ENCODE measurements at places on chromosomes 4 and X. TPM values are rescaled to one million over a fixed set of nuclear protein-coding genes. Genes with fewer than 3 reads are reported as not detected.

DNA sequence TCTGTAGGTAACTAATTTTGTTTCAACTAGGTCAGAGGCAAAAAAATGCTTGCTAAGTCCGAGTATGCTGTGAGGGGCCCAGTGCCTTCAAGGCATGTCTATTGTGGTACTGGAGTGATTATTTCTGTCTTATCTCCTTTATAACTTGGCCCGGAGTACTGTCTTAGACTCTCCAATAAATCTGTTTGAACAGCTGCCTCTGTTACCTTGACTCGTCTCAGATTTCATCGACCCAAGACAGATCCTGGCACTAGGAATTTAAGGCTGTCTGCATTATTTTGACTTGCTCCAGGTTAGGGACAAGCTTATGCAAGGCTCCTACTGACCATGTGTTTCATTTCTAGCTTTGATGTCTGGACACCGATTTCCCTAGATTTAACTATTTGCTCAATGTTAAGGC, 41.1 kb upstream of the NKAP start:
- no peak overlapping the region for H3K27ac ChIP-seq
- H3K27me3 ChIP-seq = peaks cover 62% of the 10 kb centered on the region
- H3K4me3 ChIP-seq = no peak overlapping the region
- no peak for DNase-seq
- no peaks in the 10 kb centered on the region for H3K4me1 ChIP-seq
- H3K36me3 ChIP-seq = peaks cover 2% of the 10 kb centered on the region

Gene NXF2B
- total RNA-seq = not detected

Gene ADGRA3
- total RNA-seq = 73.8 TPM

- peaks cover 7% of the 10 kb centered on the region for H3K4me1 ChIP-seq
- no peak overlapping the region for H3K27ac ChIP-seq
- no peak for DNase-seq
- H3K4me3 ChIP-seq = no peak overlapping the region
- peaks cover 4% of the 10 kb centered on the region for H3K36me3 ChIP-seq
Measured at GRCh38 chr4:88964450-88964849, 92.5 kb downstream of the FAM13A start.

DNA sequence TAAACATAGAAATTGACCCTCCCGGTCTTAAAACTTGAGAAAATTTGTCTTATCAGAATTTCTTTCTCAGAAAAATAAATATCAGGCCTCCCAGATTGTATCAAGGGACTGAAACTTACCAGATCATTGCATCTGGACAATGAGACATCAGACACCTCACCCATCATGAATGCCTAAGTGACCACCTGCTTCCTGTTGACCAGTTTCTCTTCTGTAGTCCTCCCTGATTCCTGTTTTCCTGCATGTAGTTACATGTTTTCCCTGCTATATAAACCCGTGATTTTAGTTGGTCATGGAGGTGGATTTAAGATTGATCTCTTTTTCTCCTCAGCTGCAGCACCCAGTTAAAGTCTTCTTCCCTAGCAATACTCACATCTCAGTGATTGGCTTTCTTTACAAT, 548.1 kb downstream of the PPP4R3C start:
- H3K27ac ChIP-seq = no peak overlapping the region
- no peaks in the 10 kb centered on the region for H3K36me3 ChIP-seq
- H3K27me3 ChIP-seq = no peaks in the 10 kb centered on the region
- H3K4me3 ChIP-seq = no peak overlapping the region

DNA sequence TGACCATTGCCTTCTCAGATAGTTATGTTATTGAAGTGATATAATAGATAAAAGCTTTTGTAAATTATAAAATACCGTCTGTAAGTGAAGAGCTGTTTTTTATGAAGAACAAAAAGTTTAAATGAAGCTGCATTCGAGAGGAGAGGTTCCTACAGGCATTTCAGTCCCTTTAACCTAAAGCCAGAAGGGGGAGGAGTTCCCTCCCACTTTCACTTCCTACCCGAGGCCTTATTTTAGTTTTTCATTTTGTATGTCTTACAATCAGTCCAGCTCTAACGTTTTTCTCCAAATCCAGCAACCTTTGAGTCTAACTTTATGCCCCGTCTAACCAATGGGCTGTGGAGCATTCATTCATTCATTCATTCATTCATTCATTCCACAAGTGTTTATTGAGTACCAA, 16.5 kb upstream of the SOX3 start:
- no peak overlapping the region for H3K27ac ChIP-seq
- H3K4me1 ChIP-seq = peaks cover 14% of the 10 kb centered on the region
- peaks cover 37% of the 10 kb centered on the region for H3K27me3 ChIP-seq
- H3K4me3 ChIP-seq = no peak overlapping the region

Gene GLUD2
- 6.5 TPM for total RNA-seq

DNA sequence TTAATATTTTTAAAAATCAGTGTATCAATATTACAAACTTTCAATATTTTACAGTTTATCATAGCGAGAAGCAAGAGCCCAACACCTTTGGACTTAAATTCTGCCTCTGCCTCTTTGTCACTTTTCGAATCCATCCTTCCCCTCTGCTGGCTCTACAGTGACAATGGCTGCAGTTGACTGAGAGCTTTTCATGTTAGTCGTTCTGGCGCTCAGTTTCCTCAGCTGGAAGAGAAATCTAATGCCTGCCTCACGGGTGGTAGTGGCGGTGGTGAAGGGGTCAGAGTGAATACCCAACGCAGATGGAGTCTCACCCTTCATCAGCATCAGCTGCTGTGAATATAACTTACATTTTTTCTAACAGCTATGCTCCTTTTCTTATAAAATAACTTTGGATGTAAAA, 144.8 kb downstream of the NWD2 start:
- peaks cover 49% of the 10 kb centered on the region for H3K4me1 ChIP-seq
- no peaks in the 10 kb centered on the region for H3K27me3 ChIP-seq
- no peak for DNase-seq
- no peak overlapping the region for H3K27ac ChIP-seq
- no peaks in the 10 kb centered on the region for H3K36me3 ChIP-seq

Gene SHROOM3
- total RNA-seq = 36.4 TPM

DNA sequence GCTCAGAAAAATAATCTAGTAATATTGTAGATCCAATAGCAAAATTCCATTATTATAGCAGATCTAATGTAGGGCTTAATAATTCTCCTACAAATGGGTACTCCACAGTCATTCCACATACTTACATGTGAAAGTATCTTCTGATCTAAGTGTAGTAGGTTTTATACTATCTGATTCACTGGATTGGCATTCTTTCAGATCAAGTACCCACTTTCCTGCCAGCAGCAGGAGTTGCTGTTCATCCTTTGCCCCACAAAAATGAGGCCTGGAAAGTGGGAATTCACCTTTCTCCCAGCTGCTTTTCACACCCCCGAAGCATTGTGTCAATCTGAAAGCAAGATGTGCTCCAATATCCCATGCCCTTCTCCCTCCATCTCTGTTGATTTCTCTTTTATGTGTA, 77.1 kb upstream of the RXFP1 start:
- no peaks in the 10 kb centered on the region for H3K4me1 ChIP-seq
- H3K36me3 ChIP-seq = no peaks in the 10 kb centered on the region
- peaks cover 3% of the 10 kb centered on the region for H3K27me3 ChIP-seq
- DNase-seq = no peak

Gene RHOXF2
- total RNA-seq = not detected

Gene NKX3-2
- total RNA-seq = 4.0 TPM

DNA sequence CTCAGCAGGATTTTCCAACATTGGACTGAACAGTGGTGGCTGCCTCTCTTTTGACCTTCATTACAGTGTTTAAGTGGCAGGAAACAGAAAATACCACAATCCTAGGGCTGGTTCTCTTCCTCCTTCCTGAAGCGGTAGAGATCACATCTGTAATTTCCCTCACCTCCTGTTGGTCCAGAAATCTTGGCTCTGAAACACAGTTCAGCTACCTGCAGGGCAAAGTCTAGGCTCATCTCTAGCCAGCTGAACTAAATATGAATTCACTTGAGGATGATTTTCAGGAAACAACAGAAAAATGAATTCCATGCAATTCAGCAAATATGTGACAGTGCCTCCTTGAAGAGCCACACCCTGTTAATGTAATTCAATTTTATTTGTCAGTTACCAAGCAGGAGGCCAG, 531.9 kb downstream of the INPP4B start:
- no peaks in the 10 kb centered on the region for H3K36me3 ChIP-seq
- DNase-seq = no peak
- H3K27me3 ChIP-seq = no peaks in the 10 kb centered on the region
- H3K4me1 ChIP-seq = peaks cover 10% of the 10 kb centered on the region
- no peak overlapping the region for H3K27ac ChIP-seq

DNA sequence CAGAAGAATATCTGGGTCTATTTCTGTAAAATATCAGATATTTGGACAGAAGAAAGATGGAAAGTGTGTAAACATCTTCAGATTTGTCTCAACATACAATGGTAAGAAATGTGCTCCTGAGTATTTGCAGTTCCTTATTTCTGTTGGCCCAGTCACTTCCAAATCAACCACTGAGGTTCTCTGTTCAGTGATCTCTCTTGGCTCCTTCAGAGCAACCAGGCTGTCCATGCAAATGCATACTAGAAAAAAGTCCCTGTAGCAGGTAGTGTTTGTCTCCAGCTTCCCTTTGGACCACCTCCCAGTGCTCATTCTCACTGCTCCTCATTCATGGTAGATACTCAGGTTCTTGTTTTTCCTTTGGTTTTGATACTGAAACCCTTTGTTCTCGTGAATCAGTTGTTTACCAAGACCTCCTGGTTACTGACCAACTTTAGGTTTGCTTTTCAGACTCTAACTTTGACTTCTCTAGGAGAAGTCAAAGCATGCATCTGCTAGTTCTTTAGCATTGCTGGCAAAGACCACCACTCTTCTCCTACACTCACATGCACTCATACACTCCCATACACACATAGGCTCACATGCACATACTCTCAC, 28.8 kb downstream of the ASIC5 start:
- no peak for DNase-seq
- H3K27me3 ChIP-seq = no peaks in the 10 kb centered on the region
- no peak overlapping the region for H3K27ac ChIP-seq
- H3K4me3 ChIP-seq = no peak overlapping the region

DNA sequence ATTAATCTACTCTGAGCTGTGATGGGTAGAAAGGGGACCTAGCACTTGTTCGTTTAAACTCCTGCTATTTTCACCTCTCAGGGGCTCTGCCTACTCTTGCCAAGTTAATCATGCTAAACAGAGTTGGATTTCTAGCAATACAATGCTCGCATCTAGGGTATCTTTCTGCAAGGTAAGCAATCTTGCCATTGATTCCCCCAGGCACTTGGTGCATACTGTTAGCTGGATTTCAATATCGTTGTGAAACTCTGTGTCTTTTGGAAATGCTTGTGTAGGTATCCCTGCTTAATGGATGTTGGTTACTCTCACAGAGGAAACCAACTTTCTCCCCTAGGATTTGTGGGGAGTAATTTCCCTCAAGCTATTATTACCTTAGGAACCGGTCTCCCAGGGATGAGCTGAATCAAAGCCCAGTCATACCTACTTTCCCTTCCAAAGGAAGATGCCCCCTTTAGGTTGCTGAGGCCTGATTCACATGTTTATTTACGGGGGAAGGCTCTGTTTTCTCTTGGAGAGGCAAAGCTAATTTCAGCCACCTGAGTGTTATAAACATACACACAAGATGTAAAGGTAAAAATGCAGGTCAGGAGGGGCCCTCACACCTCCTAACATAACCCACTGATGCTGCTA, 366.8 kb downstream of the FBXW7 start:
- no peak overlapping the region for H3K4me3 ChIP-seq
- no peak overlapping the region for H3K27ac ChIP-seq
- no peaks in the 10 kb centered on the region for H3K36me3 ChIP-seq
- H3K27me3 ChIP-seq = peaks cover 17% of the 10 kb centered on the region
- no peak for DNase-seq
- H3K4me1 ChIP-seq = no peaks in the 10 kb centered on the region

Gene CXCL10
- not detected for total RNA-seq

DNA sequence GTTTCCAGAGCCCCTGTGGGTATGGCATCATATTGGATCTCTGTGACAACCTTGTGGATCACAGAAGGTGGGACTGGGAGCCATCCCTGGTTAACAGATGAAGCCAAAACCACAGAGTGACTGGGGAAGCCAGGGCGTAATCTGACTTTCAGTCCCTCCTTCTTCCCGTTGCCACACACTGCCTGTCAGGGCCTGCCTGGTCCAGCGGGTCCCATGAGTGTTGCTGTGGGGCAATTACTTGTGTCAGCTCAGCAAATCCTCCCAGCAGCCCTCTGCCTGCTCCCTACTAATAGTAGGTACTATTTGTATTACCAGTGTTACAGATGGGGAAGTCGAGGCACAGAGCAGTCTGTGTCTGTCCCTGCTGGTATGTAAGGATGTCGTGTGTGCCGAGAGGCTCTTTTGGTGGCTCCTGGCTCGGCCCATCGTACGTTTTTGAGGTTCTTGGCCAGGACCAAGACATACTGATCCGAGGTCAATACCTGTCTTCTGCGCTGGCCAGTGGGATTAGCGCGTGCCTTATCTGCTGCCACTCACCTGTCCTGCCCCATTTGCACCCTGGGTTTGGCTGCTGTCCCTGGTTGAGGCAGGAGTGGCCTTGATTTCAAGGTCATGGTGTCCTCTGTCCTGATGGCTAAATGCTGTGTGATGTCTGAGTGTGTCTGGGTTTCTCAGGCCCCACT, 5.7 kb downstream of the NSG1 start:
- no peak overlapping the region for H3K4me3 ChIP-seq
- H3K4me1 ChIP-seq = peaks cover 11% of the 10 kb centered on the region
- H3K36me3 ChIP-seq = no peaks in the 10 kb centered on the region
- peaks cover 67% of the 10 kb centered on the region for H3K27me3 ChIP-seq

GRCh38 chr4:52049266-52049665, 1.8 kb upstream of the SPATA18 start:
- H3K4me3 ChIP-seq = peak overlapping the region; percentile 56
- peaks cover 8% of the 10 kb centered on the region for H3K36me3 ChIP-seq
- no peak for DNase-seq
- H3K27ac ChIP-seq = no peak overlapping the region
- H3K4me1 ChIP-seq = peaks cover 13% of the 10 kb centered on the region

DNA sequence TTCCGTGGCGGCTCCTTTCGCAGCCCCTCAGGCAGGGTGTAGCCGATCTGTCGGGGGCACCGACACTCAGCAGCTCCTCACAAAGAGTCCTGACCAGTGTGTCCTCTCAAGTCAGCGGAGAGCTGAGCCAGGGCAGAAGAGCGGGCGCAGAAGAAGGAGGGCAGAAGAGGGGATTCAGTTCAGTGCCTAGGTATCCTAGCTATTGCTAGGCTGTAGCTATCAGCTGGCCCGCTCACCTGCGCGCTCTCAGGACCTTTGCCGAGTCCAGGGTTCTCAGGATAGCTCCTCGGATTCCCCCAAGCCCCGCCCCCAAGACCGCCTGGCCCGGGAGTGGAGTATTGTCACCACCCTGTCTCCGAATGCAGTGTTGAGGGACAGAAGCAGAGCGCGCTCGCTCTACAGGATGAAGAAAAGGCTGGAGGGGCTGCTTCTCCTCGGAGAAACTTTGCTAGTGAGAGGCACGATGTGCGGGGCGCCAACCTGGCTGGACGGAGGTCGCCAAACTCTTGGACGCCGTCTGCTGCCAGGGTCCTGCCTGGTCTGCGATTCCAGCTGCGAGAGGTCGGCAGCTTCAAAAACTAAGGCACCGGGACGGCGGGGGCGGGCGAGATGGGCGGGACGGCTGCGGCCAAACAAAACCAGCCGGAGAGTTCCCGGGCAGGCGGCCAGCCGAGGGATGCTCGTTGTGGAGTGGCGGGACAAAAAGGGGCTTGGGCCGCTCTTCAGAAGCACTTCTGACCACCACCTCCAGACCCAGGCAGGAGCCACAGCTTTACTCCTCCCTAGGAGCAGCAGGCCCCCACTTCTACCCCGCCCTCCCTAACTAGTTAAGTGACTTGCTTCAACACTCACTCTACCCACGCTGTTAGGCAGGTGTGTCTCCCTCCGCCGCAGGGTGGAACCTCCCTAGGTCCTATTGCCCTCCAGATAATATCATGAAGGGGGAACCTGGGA, at the start of gene XKRX:
TSS of gene XKRX (minus strand) at position 258 of the 954 bp plus-strand sequence. CDS start 613 bp downstream, outside the sequence.
- no peaks in the 10 kb centered on the region for H3K36me3 ChIP-seq
- H3K4me1 ChIP-seq = no peaks in the 10 kb centered on the region
- H3K27me3 ChIP-seq = peaks cover 24% of the 10 kb centered on the region
- H3K27ac ChIP-seq = no peak within 1 kb of the TSS
- DNase-seq = peak; percentile 13
- peak within 1 kb of the TSS; percentile 90 for H3K4me3 ChIP-seq
